ENCODE measurements at places on chromosomes 16 and 17. TPM values are rescaled to one million over a fixed set of nuclear protein-coding genes. Genes with fewer than 3 reads are reported as not detected.

DNA sequence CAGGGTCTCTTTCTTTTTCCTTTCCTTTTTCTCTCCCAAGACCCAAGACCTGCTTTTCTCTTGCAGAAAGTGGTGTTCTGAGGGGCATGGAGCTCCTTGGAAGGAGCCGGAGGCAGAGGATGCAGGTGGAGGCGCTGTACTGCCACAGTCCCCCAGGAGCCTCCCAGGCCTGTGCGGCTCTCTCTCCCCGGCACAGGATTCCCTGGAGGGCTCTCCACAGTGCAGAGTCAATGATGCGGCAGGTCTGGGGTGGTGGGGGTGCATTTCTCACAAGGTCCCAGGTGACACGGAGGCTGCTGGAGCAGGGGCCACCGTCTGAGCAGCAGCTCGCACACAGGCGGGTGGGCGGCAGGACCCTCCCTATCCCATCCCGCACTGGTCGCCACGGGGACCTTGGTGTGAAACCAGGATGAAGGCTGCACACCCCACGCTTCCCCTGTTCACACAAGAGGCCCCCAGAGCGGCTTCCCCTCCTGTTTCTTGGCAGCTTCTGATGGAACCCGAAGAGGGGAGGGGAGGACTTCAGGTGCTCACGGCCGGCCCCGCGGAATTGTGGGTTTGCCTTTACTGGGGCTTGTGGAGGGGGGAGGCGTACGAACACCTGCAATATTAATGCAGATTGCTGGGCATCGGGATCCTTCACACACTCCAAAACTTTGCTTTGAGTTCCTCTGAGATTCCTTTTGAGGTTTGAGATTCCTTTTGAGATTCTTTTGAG, 186.9 kb downstream of the ENGASE start:
- DNase-seq = no peak

DNA sequence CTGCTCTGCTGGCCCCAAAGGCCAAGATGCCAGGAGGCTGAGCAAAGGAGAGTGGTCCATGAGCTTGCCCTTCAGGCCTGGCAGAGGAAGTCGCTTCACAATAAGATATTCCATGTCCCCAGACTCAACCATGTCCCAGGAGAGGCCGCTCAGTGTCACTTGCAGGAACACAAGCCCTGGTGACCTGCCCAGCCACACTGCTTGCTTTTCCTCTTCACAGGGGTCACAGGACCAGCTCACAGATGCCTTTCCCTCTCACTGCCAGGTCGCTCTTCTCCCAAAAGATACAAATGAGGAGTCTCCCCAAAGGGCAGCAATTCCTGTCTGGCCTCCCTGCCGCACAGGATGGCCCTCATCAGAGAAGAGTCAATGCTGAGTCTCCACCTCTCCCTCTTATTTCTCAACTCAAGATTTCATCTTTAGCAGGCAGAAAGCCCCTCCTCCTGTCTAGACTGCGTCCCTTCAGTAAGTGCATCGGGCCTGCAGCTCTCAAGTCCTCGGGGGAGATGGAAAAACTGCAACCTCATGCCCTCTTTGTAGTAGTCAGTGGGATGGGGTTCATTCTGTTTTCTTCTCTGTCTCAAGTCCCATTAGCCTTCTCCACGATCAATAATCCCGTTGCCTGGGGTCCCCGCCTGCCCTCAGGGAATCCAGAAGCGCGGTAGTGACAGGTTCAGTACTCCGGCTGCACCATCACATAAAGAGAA, 5.0 kb downstream of the JUP start:
- DNase-seq = no peak

DNA sequence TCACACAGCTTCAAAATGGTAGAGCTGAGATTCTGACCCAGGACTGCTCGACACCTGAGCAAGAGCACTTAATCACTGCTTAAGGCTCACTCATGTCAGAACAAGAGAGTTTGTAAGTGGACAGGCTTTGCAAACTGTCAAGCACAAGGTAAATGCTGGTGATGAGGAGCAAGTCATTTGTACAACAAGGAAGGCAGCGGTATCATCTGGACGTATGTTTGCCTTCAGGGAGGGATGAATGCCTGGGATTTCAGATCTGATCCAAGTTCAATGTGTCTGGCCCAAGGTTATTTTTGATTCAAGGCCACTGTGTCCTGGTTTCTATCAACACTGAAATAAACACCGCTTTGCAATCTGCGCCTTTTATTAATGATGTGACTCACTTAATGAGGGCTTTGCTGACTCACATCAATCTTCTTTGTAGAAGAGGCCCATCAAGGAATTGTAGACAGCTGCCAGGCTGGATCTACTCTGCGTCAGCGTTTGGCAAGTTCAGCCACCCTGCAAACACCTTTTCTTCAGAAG, 174.4 kb upstream of the HS3ST3A1 start:
- DNase-seq = no peak

The TBC1D3C gene
- polyA plus RNA-seq = not detected

GRCh38 chr17:65987988-65988387, 203.9 kb downstream of the CEP112 start:
- peak; percentile 10 for DNase-seq

GRCh38 chr17:47635734-47636133, 14.0 kb upstream of the KPNB1 start:
- no peak for DNase-seq

The IL21R gene
- 0.65 TPM for polyA plus RNA-seq

GRCh38 chr16:30777591-30778297, 9.3 kb downstream of the ZNF629 start:
- DNase-seq = peak; percentile 33

DNA sequence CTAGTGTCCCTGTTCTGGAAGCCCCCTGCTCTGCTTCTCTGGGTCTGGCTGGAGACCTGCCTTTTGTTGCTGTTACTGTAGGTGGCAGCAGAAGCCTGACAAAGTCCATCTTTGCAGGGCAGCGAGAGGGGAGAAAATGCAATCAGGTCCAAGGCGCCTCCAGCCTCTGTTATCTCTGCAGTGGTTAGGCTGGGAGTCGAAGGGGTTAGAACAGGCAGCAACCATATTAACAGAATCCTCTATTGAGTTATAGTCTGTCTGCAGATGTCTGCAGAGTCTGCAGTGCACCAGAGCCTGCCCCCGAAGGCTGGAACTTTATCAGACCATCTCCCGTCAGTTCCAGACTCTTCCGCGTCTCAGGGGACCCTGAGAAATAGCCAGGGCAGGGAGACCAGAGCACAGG, 404.9 kb upstream of the EEF2KMT start:
- DNase-seq = peak; percentile 55

DNA sequence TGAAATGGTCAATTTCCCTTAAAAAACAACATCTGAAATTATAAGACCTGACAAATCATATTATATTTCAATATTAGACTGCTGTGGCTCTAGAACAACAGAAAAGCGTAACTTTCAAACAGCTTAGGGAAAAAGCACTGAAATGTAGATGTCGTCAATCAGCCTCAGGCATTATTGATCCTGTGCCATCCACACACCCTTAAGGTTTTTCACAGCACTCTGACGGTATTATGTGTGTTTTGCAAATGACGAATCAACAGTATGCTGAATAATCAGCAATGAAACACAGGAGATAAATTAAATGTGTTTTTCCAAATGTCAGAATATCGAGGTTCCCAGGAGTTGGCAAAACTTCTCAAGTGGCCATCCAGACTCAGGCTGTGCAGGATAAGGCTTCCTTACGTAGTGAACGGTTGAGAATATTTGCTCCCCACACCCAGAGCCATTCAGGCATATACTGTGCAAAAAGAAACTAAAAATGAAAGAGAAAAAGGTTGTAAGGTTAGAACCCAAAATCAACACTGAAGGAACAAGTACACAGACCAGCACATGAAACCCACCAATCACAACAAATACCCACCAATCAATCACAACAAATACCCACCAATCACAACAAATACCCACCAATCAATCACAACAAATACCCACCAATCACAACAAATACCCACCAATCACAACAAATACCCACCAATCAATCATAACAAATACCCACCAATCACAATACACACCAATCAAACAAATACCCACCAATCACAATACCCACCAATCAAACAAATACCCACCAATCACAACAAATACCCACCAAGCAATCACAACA, 7.7 kb upstream of the MBTPS1 start:
- DNase-seq = no peak

- DNase-seq = peak; percentile 90
Measured at GRCh38 chr16:24539850-24540601, 660 bp downstream of the RBBP6 start.

The HSD17B2 gene
- polyA plus RNA-seq = 1.8 TPM

DNA sequence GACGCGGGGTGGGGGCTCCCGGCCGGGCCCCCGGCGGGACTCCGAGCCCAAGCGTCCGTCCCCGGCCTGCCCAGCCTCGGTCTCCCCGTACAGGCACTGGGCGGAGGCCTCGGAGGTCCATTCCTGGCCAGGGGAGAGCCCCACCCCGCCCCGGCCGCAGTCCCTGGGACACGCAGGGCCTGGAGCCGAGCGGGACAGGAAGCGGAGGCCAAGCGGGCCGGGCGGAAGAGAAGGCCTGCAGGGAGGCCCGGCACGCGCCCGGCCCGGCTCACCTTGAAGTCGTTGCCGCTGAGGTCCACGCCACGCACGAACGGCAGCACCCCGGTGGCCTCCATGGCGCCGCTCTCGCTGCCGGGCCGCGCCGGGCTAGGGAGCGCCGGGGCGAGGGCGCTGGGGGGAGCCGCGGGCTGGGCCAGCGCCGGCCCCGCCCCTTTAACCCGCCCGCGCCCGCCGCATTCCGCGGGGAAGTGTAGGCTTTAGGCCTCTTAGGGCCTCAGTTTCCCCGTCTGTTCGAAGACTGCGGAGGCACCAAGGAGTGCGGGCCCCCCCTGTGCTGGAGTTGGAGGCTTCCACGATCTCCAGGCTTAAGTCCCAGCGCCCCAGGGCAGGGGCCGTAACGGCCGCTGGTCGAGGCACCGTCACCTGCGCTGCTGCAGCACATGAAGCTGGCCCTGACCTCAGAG, at the start of gene FLII:
FLII (minus strand) TSS at position 383 of the 683 bp plus-strand sequence; CDS start at position 335, 48 bp downstream.
- DNase-seq = peak; percentile 43

The SHISA9 gene
- polyA plus RNA-seq = 0.95 TPM

- DNase-seq = no peak
Measured at GRCh38 chr17:65013613-65014391, 42.7 kb downstream of the GNA13 start.

DNA sequence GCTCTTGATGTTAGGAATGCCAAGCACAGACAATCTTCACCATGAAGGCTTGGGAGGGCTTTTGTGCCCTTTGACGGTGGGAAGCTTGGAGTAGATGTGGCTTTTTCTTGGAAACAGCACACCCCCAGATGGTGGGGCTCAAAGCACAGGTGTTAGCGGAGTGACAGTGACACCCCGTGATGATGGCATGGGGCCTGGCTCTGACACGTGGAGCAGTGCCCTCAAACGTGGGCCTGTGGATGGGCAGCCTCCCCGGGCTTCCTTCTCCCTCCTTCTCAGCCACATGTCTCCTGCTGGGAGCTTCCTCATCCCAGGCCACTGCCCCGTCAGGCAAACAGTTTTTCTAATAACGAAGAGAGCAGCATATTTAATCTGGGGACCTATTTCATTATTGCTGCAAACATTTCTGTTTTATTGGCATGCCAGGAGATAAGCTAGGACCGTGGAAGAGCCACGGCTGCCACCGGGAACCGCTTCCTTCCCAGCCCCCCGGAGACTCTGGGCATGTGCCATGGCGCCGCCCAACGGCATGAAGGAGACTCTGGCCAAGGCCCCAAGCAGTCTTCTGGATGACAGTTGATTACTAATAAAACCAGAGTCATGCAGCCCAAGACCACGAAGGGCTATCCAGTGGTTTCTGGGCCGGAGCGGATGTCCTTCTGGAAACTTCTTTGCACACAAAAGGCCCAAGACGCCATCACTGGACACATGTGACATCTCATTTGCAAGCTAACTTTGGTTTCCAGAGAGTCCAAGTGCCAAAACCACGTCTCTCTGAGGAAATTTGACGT, 280.3 kb upstream of the FOXF1 start:
- DNase-seq = no peak

The CRYBA1 gene
- not detected for polyA plus RNA-seq

DNA sequence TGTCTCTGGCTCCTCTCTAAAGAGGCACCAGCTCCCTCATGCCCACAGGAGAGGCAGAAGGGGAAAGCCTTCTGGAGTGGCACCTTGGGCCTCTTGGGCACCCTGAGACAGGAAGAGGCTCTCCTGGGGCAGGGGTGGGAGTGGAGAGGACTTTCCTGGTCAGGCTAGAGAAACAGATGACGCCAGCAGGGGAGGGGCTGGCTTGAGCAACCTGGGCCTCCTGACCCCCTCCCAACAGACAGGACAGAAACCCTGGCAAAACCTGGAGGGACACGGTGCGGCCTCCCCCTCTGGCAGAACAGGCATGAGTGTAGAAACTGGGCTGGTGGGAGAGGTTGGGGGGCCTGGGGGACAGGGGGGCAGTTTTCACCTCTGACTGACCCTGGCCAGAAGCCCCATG, 6.1 kb downstream of the SMIM5 start:
- DNase-seq = peak; percentile 22

DNA sequence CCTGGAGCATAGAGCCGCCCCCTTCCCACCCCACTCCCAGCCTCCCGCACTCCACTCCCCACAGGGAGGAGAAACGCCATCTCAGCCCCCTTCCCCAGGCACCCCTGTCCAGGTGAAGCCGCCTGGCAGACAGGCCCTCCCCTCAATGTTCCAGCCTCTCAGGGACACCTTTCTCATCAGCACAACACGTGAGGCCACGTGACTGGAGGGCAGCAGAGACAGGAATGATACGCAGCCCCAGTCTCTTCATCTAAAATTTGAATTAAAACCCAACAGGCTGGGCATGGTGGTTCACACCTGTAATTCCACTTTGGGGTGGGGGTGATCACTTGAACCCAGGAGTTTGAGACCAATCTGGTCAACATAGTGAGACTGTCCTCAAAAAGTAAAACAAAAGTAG, 20.2 kb upstream of the AATK start:
- DNase-seq = no peak

DNA sequence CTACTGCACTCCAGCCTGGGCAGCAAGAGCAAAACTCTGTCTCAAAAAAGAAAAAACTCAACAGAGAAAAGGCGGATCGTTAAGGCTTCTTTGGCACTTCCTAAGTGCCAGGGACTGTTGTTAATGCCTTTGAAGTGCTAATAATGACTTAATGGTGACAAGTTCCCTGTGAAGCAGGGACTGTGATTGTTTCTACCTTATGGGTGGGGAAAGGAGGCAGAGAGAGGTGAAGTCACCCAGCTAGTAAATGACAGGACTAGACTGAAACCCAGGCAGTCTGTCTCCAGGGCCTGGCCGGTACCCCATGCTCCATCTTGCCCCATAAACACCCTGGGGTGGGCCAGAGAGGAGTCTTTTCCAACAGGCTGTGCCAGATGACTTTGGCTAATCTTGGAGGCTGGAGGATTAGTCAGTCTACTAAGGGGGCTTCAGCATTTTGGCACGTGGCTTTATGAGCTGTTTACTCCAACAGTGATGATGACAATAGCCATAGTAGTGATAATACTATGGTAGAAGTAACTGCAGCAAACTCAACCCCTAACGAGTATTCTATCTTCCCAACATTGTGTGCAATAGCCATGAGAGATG, 26.9 kb downstream of the ABCC1 start:
- no peak for DNase-seq

GRCh38 chr17:77480509-77481215, 339.9 kb downstream of the SEC14L1 start:
- DNase-seq = peak; percentile 74

The CDH3 gene
- 9.8 TPM for polyA plus RNA-seq

The KRT33A gene
- polyA plus RNA-seq = not detected

The CCR7 gene
- 0.17 TPM for polyA plus RNA-seq

The TBC1D3G gene
- not detected for polyA plus RNA-seq

The ASIC2 gene
- polyA plus RNA-seq = 0.60 TPM

The ATP6V0A1 gene
- 108 TPM for polyA plus RNA-seq

- no peak for DNase-seq
Measured at GRCh38 chr16:346587-346986, 5.9 kb downstream of the AXIN1 start.

All from kidney (tissue), 22 donors.